ENCODE measurements at places on chromosomes 11 and 22.

GRCh38 chr11:9091044-9091922 is at the start of gene SCUBE2:
SCUBE2 (minus strand) TSS chr11:9091599; CDS start chr11:9091528, 71 bp downstream.
- DNase-seq: peak; percentile 23

- DNase-seq: no peak
Observed at GRCh38 chr22:46486996-46487717, 50.3 kb downstream of the CELSR1 start.

DNA sequence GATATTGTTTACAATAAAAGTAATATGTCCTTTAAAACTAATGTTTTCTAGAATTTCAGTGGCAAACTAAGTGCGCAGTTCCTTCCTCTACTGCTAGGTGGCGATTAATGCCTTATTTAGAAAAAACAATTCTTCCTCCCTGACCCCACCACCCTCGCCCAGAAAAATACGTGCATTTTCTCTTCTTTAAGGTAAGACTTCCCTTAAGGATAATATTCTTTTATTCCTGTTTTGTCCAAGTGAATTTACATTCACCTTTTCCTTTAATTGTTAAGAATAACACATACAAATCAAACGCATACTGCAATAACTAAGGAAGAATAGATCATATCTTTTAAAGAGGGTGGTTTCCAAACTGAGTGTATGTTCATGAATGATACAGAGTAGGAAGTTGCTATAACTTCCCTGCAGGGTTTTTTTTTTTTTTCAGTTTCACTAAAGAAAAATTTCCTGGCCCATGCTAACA is 17.0 kb upstream of the PSMA1 start:
- DNase-seq: peak; percentile 17

GRCh38 chr11:110409174-110409573 is 20.6 kb upstream of the FDX1 start:
- DNase-seq: no peak

DNA sequence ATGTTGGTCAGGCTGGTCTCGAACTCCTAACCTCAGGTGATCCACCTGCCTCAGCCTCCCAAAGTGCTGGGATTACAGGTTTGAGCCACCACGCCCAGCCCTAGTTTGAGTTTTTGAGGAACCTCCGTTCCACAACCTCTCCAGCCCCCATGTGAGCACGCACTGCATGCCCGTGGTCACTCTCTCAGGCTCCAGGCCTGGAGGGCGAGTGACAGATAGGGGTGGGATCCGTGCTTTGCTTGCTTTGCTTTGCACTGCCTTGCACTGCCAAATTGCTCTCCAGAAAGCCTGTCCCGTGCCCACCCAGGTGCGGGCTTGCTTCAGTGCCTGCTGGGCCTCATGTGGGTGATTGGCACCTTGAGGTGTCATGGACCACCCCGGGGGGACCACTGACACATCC is 29.9 kb downstream of the FGF4 start:
- DNase-seq: peak; percentile 40

DNA sequence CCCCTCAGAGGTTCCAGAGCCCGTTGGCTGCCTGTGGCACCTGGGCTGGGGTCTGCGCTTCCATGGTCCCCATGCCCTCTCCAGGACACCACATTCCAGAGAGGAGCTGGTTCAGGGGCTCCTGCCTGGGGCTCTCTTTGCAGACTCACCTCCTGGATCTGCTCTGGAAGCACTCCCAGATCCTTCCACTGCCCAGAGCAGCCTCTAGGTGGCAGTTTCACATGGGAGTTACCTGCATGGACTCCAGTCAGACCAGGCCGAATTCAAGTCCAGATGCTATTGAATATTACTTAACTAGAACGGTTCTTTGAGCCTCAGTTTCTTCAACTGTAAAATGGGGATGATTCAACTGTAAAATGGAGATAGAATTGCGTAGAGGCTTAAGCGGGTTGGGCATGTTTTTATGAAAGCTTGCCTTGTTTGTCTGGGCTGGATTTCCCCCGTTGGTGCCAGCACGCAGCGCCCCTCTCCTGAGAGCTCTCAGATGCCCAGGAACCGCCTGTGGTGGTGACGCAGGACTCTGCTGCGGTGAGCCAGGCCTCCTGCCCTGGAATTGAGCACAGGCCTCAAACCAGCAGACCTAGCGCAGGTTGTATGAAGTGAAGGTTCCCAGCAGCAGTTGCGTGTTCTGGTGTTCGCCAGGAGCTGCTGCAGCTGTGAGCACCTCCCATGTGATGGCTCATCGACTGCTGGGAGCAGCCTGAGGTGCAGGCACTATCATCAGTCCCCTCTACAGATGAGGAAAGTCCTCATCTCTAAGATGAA is 44.2 kb downstream of the LMO1 start:
- DNase-seq: peak; percentile 52

DNA sequence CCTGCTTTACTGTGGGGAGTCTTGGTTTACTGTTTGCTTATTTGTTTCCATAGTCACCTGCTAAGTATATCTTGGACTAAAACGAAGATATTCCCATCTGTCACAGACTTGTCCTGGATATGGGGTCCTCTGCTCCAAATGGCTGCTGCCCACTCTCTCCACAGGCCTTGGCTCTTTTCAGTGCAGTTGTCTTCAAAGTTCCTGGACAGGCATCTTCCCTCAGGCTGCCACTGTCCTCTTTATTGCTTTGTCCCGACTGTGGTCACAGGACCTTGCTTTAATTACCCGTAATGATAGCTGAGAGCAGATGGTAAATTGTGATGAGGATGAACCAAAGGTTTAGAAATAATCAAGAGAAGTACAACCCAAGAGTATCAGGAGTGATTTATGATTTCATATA is 713.9 kb upstream of the CCDC179 start:
- DNase-seq: no peak

GRCh38 chr11:85740481-85741400 is 54.7 kb upstream of the CCDC89 start:
- peak; percentile 48 for DNase-seq

GRCh38 chr11:57476757-57477506 is 16.6 kb downstream of the RTN4RL2 start:
- peak; percentile 66 for DNase-seq

GRCh38 chr11:105790840-105791239 is 181.0 kb downstream of the GRIA4 start:
- no peak for DNase-seq

GRCh38 chr11:27250867-27251665 is 111.9 kb downstream of the CCDC34 start:
- DNase-seq: no peak

DNA sequence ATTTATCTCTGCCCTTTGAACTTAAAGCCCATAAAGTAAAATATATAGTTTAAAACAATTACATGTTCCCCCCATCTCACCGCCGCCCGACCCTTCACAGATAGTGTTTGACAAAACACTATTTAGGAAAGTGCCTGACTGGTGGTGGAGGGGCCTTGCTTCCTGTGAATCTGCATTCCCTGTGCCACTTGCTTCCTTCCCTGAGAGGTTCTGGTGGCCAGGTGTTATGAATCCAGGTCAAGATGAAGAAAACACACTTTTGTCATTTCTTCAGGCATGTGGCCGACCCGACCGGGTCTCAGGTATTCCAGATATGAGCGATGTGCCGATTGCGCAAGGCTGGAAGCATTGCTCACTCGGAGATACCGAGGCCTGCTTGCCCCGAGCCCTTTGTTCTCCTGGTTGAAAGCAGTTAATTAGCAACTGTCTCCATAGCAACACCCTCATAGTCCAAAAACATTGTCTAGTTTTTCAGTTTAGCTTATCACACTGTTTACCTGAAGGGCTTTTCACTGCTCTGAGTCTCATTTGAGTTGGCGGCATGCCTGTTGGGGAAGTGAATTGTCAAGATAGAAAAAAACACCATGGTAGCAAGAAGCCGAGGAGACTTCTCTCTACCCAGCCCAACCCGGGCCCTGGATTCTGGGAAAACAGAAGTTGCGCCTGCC is 128.3 kb downstream of the TEAD1 start:
- peak; percentile 80 for DNase-seq

GRCh38 chr11:133753150-133753549 is 92.2 kb downstream of the SPATA19 start:
- no peak for DNase-seq
